ENCODE measurements at places on chromosomes 1 and 21.

- no peak for DNase-seq
These were observed at the start of gene LIN28A for GRCh38 chr1:26410706-26411623. LIN28A (plus strand) TSS chr1:26410817; CDS start chr1:26410892, 75 bp downstream.

GRCh38 chr1:50423670-50424000 lies 392 bp upstream of the DMRTA2 start:
- no peak for DNase-seq

GRCh38 chr1:209617047-209617673 lies 33.6 kb downstream of the CAMK1G start:
- no peak for DNase-seq

DNA sequence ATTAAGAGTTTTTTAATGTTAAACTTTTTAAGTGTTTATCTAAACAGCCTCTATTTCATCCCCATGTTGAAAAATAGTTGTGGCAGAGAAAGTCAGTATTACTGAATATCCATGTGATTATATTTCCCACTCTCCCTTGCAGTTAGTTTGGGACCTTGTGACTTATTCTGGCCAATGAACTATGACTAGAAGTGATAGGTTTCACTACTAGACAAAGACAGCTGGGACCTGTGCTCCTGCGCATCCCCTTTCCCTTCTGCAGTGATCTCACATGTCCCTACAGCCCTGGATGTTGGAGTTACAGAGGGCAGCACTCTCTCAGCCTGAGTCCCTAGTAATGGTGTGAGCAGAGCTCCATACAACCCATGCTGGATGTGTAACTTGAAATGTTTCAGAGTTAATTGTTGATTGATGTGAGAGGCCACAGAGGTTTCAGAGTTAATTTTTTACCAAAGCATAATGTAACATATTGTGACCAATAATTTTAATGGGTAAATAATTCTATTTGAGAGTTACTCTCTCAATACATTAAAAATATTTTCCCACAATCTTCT lies 18.7 kb upstream of the SAMD13 start:
- no peak for DNase-seq

- DNase-seq = no peak
These were observed 3.9 kb downstream of the S100A9 start for GRCh38 chr1:153361480-153362109.

GRCh38 chr1:16348414-16349182 lies 3.7 kb downstream of the FBXO42 start:
- DNase-seq = no peak

DNA sequence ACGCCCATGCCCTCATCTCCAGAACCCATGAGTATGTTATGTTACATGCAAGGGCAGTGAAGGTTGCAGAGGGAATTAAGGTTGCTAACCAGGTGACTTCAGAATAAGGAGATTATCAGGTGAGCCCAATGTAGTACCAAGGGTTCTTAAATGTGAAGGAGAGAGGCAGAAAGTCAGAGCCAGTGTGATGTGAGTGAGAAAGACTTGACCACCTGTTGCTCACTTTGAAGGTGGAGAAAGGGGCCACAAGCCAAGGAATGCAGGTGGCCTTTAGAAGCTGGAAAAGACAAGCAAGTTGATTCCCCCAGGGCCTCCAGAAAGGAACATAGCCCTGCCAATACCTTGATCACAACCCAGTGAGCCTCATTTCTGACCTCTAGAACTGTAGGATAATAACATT lies 84.7 kb upstream of the CLDN14 start:
- DNase-seq = no peak

GRCh38 chr1:218317061-218317460 lies 28.1 kb upstream of the TGFB2 start:
- DNase-seq = no peak

DNA sequence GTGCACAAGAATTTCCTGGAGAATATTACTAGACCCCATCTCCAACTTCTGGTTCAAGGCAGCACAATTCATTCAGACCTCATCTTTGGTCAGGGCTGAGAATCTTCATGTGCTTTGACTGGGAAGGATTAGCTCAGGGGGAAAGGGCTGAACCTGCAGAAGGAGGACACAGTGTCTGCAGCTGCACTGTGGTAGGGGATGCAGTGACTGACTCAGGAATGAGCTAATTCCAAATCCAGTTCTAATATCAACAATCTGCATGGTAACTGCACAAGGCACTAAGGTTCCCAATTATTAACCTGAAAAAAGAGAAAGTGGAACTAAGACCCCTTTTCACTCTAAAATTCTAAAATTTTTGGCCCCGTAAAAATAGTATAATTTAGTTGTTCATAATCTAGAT lies 31.6 kb downstream of the TTLL7 start:
- DNase-seq = no peak

DNA sequence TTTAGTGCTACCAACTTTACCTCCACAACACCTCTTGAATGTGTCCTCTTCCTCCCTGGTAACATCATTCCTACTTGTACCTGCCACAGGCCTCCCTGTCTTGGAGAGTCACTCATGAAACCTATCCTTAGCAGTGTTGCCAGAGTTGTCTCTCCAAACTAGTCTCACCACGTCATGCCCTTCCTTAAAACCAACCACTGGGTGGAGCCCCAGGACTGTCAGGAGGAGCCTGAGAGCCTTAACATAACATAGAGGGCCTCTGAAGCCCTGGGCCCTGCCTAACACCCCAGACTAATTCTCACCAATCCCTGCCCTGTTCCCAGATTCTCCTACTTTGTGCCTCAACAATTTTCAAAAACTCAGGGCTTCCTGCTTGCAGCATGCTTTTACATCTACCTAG lies 65.3 kb downstream of the ZNF697 start:
- peak; percentile 59 for DNase-seq

DNA sequence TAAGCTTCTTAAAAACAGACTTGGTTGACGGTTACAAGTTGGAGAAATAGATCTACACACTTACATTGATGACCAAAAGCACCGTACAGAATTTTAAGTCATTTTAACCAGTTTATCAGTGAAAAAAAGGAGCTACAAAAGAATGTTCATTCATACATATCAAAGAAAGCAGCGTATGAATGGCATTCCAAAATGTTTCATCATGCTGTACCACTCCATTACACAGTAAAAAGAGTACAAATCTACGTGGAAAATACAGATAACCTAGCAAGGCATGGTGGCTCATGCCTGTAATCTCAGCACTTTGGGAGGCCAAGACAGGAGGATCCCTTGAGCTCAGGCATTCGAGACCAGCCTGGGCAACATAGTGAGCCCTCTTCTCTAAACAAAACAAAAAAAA lies 40.3 kb downstream of the ZZZ3 start:
- DNase-seq = no peak
